ENCODE measurements at places on chromosomes 2 and 18.

GRCh38 chr18:39693359-39693758 lies 2127.8 kb upstream of the CELF4 start:
- no peak for DNase-seq

DNA sequence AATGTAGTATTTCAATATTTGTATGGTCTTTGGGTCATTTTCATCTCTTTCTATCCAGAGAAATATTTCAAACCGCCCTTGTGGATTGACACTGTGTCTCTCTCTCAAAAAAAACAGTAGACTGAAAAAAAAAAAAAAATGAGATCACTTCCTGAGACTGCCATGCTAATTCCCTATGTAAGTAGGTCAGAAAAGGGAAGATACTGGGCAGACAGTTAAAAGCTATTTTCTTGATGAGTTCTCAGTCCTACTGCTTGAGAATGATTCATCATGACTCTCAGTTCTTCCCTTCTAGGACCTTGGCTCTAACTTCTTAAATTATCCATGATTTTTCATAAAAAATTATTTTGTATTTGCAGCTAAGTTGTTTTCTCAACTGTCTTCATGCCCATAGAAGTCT lies 672.3 kb upstream of the REG3G start:
- DNase-seq: no peak

GRCh38 chr18:75111760-75112159 lies 97.2 kb downstream of the PTGR3 start:
- no peak for DNase-seq

GRCh38 chr18:25102662-25103061 lies 249.3 kb downstream of the ZNF521 start:
- no peak for DNase-seq

DNA sequence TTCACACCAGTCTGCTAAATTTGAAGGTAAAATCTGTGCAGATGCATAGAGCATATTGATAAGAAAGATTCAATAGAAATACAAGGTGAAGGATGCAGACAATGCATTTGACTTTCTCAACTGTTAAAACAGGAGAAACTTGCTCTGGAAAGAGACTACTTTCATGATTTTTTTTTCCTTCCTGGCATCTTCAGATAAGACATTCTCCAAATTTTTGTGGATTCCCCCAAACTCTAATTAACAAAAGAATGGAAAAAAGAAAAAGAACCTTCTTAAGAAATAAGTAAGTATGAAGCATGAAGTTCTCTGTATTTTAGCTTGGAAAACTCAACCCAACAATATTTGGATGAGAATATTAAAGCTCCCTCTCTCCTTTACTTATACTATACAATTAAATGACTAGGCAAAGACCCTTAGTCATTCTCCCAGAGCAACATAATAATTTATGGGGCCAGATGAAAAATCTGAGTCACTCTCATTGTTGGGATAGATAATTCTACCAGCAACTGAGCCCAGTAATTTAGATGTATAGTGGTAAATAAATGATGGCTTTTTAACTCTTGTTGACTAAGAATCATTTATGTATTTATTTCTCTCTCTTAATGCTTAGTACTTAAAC lies 298.7 kb upstream of the COL3A1 start:
- DNase-seq: no peak

GRCh38 chr18:1652018-1652417 lies 747.3 kb downstream of the ADCYAP1 start:
- no peak for DNase-seq

GRCh38 chr2:6211236-6211635 lies 519.1 kb downstream of the SOX11 start:
- no peak for DNase-seq

All from epithelial cell of prostate (primary cell).